ENCODE measurements at places on chromosomes 1 and 21.

GRCh38 chr1:87053446-87053845 lies 139.0 kb downstream of the HS2ST1 start:
- DNase-seq: peak; percentile 10

DNA sequence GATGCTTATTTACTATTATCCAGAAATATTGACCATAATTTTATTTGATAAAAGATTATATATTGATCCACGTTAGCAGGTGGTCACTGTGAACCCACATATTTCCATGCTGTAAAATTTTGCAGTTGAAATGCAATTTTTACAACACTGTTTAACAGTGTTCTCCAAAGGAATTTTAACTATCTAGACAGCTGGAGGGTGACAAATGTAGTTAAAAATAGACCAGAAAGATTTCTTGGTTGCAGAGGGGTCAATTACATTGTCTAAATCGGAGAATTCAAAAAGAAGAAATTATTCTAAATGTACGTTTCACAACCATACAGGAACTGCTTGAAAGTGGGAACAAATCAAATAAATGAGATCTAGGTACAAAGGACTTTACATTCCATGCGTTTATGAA lies 625.2 kb upstream of the NCAM2 start:
- DNase-seq: no peak

DNA sequence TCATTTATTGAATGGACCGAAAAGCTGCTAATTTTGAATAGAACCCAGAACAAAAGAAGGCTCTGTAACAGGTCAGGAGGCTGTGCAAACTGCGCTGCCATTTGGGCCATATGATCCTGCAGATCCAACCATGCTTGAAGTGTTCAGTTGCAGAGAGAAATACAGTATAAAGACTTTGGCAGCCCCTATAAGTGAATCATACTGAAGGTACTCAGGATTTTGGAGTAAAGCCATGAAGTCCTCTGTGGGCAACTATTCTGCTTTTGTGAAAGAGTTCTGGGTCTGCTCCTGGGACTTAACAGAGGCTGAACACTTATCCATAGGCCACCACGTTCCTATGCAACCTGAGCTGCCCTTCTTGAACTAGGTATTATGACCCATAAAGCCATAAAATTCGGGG lies 1613.6 kb upstream of the PRMT6 start:
- DNase-seq: no peak

DNA sequence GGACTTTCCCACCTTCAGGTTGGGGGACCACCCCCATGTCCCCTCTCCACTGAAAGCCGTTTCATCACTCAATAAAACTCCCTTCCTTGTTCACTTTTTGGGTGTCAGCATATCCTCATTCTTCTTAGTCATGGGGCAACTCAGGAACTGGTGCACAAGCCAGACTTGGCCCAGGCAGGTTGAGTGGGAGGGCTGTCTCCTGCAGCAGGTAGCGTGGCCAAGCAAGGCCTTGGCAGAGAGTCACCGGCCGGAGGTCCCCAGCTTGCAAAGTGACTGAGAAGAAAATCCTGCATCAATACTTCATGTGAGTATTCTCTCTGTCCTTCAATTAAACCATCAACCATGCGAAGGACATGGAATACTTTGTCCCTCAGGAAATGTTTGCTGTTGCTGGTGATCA lies 148.9 kb downstream of the RHOU start:
- no peak for DNase-seq

DNA sequence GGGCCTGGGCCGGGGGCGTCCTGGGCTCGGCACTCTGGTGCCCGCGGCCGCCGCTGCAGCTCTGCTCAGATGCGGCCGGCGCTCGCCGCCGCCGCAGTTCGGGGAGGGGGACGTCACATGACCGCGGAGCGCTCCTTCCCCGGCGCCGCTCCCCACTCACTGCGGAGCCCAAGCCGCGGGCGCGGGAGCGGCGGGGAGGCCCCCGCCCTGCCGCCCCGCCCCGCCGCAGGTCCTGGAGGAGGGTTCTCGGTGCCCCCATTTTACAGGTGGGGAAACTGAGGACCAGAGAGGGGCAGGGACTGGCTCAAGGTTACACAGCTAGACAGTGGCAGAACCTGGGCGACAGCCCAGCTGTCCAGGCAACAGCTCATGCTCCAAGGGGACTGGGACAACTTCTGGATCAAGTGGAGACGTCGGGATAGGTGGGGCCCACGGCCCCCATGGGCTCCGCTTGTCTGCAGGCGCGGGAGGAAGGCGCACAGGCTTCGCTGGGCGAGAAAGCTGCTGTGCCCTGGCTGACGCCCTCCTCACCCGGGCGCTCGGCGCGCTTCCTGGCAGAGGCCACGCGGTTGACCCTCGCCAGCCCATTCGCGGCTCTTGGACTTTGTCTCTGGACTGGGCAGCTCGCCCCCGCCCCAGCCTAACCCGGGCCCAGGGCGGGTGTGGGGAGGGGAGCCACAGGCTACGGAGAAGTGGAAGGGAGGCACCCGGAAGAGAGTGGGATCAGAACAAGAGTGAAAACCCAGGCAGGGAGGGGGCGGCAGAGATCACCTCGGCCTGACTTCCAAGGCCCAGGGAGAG lies at the start of gene RAP1GAP:
TSS of gene RAP1GAP (minus strand) at position 100 of the 801 bp plus-strand sequence. CDS start 49,325 bp downstream, outside the sequence.
- peak; percentile 33 for DNase-seq

DNA sequence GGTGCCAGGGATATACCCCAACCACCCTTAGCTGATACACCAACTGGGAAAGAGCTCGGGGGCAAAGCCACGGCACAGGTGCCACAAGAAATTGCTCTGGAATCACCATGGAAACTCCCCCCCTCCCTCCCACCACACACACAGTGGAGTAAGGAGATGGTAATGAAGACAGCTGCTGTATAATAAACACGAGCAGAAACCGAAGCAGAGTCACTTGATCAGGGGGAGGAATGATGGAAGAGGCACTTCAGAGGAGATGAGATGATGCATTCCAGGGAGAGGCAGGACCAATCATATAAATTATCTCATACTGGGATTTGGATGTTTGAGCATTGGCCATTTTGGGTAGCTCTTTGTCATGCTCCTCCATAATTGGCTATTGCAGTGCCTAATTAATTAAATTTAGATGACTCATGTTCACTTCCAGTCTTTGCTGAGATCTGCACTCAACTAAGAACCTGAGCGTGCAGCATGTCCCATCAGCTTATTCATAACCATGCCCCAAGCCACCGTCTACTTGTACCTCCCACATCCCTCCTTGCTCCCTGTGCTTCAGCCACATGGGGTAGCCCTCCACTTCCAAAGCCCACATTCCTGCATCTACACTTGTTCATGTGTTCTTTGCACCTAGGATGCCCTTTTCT lies 189.5 kb downstream of the ZSCAN20 start:
- no peak for DNase-seq

GRCh38 chr1:227797625-227798024 lies 17.9 kb upstream of the PRSS38 start:
- DNase-seq: no peak

DNA sequence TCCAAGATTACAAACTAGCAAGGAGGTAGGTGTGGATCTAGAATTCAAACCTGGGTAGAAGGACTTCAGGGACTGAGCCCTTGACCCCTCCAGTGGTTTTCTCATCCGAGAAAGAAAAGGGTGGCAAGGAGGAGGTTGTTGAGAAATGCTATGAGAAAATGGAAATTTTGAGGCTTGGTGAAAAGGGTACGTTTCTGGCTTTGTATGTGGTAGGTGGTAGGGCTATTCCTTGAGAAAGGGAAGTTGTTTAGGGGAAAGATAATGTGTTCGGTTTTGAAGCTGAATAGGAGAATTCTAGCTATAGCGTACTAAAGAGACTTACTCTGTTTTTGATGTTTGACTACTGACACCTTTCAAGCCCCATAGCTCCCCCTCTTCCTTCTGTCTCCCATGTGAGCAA lies 133.8 kb downstream of the CNIH3 start:
- no peak for DNase-seq

GRCh38 chr1:24765308-24765988 lies 20.2 kb downstream of the CLIC4 start:
- DNase-seq: peak; percentile 57

DNA sequence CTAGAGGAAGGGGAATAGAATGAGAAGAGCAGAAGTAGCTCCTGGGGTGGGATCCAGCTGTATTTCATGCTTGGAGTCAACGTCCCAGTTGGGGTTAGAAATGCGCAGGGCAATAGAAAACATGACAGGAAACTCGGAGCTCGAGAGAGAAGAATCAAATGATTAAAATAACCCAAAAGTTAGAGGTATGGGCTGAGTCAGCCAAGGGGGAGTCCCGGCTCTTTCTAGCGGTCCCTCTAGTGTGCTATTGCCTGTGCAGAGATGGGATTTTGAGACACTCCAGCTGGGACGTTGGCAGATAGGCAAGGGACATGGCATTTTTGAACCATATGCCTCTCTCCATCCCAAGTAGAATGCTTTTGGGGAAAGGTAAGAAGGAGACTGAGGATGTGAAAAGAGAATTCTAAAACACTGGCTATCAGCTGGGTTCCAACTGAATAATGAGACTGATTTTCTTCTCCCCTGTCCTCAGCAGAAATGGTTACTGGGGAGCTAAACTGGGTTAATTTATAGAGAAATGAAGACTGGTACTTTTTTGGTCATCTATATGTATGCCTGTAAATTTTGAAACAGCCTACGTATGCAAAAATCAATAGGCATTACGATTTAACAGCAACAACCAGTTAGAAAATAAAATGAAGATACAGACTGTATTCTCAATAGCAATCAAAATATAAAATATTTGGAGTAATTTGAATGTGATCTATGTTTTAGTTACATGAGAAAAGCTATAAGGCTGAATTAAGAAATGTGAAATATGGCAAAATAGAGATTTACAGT lies 7.0 kb upstream of the VPS26C start:
- no peak for DNase-seq

DNA sequence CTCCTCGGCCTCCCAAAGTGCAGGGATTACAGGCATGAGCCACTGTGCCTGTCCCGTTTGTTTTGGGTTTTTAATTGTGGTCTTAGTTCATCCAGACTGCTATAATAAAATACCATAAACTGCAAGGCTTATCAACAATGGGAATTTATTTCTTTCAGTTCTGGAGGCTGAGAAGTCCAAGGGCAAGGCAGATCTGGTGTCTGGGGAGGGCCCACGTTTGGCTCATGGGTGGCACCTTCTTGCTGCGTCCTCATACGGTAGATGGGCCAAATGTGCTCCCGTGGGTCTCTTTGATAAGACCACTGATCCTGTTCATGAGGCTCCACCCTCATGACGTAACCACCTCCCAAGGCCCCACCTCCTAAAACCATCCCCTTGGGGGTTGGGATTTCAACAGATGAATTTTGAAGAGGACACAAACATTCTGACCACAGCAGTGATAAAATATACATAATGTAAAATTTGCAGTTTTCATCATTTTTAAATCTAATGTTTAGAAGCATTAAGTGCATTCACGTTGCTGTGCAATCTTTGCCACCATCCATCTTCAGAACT lies 133.4 kb upstream of the ERRFI1 start:
- no peak for DNase-seq
